ENCODE measurements at places on chromosomes 16 and 17.

DNA sequence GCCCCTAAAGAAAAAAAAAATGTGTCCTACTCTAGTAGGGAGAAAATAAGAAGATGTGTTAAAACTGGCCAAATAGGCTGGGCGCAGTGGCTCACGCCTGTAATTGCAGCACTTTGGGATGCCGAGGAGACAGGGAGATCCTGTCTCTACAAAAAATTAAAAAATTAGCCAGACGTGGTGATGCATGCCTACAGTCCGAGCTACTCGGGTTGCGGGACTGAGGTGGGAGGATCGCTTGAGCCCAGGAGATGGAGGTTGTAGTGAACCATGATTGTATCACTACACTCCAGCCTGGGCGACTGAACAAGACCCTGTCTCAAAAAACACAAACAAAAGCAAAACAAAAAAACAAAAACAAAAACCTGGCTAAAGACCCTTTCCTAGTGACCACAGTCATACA lies 15.9 kb downstream of the ZFHX3 start:
- no peak for DNase-seq

- no peak for DNase-seq
These were observed 48.2 kb downstream of the RAB11FIP4 start for GRCh38 chr17:31439716-31440115.

DNA sequence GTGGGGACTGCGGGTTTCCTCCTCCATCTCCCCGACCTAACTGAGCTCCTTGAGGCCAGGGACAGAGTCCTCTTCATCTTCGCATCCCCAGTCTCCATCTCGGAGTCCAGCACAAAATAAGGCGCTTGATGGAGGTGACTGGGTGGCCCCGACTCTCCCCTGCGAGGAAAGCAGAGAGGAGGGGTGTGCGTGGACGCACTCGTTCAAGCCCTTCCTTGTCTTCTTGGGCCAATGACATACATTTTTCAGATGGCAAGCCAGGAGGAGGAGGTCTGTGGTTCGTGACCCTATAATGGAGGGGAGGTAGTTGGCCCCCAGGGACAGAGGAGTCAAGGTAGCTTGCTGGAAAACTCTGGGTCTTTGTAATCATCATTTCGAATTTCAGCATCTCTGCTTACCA lies 17.2 kb downstream of the CRISPLD2 start:
- DNase-seq, result no peak

- DNase-seq, result no peak
These were observed 31.5 kb downstream of the USP43 start for GRCh38 chr17:9676820-9677310.

GRCh38 chr17:47200325-47200664 lies 8.9 kb upstream of the MYL4 start:
- DNase-seq, result no peak

DNA sequence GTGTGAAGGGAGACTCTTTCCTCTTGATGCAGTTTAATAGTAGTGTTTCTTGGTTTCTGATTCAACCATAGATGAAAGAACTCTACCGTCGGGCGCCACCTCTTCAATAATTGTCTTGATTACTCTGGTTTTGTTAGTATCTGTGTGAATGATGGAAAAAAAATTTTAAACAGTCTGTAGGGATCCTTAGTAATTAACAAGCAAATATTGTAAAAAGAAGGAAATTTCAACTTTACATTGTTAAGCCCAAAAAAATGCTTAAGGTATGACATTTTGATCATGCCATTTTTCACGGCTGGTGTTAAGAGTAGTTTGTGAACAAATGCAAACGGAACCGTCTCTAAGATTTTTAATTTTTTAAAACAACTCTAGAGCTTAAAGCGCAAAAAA lies 4.1 kb downstream of the KRT10 start:
- no peak for DNase-seq

GRCh38 chr17:45325810-45326209 lies 9.0 kb upstream of the MAP3K14 start:
- no peak for DNase-seq

- no peak for DNase-seq
These were observed 87.2 kb upstream of the IRX3 start for GRCh38 chr16:54373534-54374520.

GRCh38 chr16:5001571-5001970 lies 32.2 kb downstream of the NAGPA start:
- peak; percentile 30 for DNase-seq

DNA sequence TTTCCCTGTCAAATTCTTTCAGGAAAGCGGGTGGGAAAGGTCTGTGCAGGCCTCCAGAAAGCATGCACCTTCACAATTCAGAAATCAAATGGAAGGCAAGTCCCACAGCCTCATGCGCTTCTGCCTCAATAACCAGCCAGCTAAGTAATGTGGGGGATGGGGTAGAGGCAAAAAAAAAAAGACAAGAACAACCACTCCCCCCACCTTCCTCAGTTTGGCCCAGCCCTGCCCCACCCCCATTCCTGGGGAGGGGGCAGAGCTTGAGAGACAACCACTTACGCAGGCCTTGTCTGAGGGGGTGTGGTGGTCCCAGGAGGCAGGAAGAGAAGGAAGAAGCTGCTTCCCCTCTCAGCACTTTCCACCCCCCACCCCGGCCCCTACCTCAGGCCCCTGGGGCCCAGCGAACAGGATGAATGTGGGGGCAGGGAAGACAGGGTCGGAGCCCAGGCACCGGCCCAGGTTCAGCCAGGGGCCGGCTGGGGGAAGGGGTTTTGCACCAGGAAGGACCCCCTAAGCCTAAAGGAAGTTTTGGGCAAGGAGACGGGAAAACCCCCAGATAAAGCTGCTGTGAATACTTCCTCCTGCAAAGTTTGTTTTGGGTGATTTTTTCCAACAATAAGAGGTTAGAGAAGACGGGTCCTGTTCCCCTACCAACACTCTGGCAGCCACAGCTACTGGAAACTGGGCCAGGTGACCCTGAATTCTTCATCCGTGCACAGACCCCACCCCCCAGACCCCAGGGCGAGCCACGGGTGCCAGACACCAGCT lies 1.2 kb downstream of the JUP start:
- no peak for DNase-seq

GRCh38 chr17:16379654-16380053 lies 1.2 kb upstream of the UBB start:
- peak; percentile 33 for DNase-seq

GRCh38 chr17:79970576-79971068 lies 65.0 kb downstream of the TBC1D16 start:
- peak; percentile 53 for DNase-seq

DNA sequence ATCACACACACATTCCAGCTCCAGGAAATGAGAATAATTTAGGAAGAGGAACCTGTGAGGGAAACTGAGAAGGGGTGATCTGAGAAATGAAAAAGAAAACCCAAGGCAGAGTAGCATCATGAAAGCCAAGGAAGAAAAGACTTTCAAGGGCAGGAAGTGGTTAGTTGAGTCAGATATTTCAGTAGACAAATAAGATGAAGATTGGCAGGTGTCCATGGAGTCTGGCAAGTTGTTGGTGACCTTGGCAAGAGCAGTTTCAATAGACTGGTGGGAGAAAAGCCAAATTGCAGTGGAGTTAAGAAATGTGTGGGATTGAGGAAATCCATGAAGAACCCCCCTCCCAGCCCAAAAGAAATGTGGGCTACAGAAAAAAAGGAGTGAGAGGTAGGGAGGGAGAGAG lies 10.7 kb downstream of the GNAO1 start:
- no peak for DNase-seq

DNA sequence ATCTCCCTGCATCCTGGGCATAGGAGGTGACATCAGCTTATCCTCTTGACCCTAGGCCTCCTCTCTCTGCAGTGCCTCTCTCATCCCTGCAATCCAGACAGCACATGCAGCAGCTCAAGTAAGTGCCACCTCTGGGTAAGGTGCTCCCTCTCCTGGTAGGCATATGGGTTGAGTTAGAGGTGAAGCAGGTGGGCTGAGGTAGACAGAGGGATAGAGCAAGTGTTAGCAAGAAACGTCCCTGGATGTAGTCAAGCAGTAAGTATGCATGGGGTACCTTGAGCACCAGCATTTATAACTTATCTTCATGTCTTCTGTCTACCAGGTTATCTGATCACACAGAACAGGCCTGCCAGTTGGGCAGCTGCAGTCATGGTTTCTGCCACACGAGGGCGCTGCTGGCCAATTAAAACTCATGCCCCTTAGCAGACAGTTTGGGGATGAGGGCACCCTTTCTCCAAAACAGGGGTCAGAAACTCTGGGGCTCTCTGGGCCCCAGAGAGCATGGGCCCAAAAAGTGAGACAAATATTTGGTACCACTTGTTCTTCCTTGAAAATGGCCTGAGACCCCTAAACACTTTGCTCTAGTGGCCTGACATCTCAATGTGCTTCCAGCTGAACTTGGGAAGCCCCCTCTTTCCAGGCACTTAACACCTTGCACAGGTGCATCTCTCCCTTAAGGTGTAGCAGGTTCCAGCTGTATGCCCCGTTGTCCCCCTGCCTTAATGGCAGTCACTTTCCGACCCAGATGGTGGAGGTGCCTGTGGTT lies 59.8 kb downstream of the NEUROD2 start:
- DNase-seq, result no peak

DNA sequence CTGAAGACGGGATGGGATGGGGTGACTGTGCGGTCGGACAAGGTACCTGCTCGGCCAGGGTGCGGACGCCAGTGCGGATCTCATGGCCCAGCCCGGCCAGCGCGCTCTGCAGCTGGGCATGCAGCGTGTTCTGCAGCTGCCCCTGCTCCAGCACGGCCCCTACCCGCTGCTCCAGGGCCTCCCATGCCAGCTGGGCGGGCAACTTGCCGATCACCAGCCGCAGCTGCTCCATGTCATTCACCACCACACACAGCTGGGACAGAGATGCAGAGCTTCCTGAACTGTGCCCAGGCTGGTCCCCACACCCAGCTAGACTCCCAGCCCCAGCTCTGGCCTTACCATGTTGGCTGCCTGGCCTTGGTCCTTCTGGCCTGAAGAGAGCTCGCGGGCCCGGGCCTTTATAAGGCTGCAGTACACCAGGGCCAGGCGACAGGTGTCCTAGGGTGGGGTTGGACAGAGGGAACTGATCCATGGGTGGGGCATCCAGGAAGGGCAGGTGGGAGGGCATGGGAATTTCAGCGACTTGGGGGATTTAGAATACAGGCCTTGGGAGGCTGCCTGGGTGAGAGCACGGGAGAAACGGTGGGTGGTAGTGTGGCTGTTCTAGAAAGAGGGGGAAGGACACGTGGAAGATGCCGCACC lies 9.8 kb downstream of the UNC13D start:
- DNase-seq, result peak; percentile 92

GRCh38 chr17:76384987-76385891 lies 830 bp downstream of the SPHK1 start:
- DNase-seq, result no peak

DNA sequence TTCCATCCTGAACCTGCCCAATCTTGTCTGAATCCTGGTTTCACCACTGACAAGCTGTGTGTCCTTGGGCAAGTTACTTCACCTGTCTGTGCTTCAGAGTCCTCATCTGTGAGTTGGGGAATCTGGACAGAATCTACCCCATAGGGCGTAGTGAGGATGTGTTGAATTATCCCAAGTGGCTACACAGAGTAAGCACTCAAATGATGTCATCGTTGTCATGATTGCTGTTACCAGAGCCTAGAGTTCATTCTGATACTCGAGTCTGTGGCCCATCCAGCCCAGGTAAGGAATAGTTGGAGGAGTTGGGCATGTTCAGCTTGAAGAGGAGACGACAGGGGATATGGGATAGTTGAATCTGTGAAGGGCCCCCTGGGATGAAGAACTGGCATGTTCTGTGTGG lies 45.9 kb downstream of the MAPT start:
- no peak for DNase-seq

GRCh38 chr17:73760439-73760758 lies 116.2 kb upstream of the SDK2 start:
- no peak for DNase-seq

DNA sequence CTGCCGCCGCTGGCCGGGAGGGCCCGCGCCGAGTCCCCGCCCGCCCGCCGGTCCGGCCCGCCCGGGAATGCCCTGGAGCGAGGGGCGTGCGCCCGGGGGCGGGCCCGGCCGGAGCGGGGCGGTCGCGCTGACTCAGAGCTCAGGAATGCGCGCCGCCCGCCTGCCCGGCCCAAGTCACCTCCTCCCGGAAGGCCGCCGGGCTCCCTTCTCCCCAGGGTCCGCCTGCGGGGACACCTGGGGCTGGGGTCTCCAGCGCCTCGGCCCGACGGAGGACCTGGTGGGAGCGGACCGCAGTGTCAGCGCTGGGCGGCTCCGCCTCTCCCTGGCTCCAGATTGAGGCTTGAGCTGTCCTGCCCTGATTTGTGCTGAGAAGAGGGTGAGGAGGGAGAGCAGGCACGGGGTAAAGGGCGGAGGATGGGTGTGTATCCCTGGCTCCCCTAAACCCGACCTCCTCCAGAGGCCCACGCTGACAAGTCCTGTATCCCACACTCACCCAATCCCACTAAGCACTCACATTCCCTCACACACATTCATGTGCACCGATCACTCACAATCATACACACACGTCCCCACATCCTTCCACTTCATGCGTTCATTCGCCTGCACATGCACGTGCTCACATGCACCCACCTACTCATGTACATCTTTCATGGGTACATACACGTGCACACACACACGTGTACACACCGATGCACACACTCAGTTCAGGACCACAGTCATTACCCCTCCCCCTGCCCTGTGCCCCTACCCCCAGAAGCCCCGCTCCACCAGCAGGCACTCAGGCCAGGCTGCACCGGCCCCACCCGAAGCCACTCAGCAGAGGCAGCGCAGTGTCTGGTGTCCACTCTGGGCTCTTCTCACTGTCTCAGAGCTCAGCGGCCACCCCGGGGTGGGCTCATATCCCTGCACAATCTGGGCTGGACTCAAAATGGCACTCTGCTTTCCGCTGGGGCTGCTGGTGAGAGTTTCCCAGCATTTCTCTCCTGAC lies at the start of gene RHBDF1:
TSS of gene RHBDF1 (minus strand) at position 71 of the 988 bp plus-strand sequence. CDS start 7,616 bp downstream, outside the sequence.
- no peak for DNase-seq

GRCh38 chr17:47669081-47669480 lies 19.4 kb downstream of the KPNB1 start:
- no peak for DNase-seq

GRCh38 chr17:56284482-56284881 lies 131.2 kb downstream of the ANKFN1 start:
- no peak for DNase-seq

DNA sequence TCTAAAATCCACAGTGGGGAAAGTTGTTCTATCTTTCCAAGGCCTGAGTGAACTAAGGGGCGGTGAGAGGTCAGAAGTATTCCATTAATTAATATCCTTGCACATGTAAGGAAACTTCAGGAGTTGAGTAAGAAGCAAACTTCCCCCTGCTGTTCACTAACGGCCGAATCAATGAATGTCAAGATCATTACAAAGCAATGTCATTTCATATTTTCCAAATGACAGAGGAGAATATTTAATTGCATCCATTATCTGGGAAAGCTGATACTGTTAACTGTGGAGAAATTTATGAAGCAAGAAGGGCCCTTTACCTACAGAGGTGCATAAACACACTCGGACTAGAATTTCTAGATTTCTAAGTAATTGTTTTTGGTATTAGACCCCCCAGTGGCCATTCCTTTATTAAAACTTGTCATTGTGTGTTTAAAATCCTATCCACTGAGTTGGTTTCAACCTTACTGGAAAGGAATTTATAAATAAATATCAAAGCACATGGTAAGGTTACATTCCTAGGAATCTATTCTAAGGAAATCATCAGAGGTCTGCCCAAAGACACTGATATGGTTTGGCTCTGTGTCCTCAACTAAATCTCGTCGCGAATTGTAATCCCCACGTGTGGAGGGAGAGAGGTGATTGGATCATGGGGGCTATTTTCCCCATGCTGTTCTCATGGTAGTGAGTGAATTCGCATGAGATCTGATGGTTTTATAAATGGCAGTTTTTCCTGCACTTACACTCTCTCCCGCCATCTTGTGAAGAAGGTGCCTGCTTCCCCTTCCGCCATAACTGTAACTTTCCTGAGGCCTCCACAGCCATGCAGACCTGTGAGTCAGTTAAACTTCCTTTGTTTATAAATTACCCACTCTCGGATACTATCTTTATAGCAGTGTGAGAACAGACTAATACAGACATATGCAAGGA lies 20.4 kb upstream of the SMURF2 start:
- no peak for DNase-seq
